Stimulated activated CD4-positive, alpha-beta T cell treated with anti-CD3 and anti-CD28 coated beads, Interleukin-1b, Interleukin-23, amount 100 ng/mL, for 1 hour (primary cell): ENCODE measurements at places on chromosomes 6 and 20.

DNA sequence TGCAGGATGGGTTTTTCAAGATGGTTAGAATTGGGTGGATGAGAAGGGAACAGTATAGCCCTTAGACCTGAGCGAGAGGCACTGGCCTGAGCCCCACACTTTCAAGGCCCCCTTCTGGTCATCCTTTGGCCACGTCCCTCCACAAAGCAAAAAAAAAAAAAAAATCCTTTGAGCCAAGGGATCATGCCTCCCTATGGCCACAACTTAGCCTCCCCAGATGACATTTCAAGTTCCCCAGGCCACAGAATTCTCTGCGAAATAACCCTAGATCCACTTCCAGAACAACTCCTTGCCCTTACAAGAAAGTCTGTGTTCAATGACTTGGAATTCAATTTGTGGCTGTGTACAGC is 30.4 kb downstream of the ELOVL2 start:
- no peak for DNase-seq

GRCh38 chr6:45126033-45126432 is 202.1 kb upstream of the RUNX2 start:
- no peak for DNase-seq

- no peak for DNase-seq
These were observed 12.9 kb downstream of the SLC13A3 start for GRCh38 chr20:46638134-46638897.

- no peak for DNase-seq
These were observed 18.0 kb downstream of the ATP9A start for GRCh38 chr20:51750037-51750769.

DNA sequence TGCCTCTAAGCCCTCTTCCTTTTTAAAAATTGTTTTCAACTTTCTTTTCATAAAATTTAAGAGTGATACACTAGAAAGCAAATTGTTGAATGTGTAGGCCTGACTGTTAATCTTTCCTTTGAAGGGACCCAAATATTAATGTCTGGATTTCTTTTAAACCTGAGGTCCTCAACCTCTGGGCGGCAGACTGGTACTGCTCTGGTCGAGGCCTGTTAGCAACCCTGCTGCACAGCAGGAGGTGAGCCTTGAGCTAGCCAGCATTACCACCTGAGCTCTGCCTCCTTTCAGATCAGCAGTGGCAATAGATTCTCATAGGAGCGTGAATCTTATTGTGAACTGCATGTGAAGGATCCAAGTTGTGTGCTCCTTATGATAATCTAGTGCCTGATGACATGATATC is 191.2 kb downstream of the MANEA start:
- no peak for DNase-seq

- DNase-seq = no peak
These were observed 114.1 kb upstream of the ADGRF1 start for GRCh38 chr6:47156196-47156595.

DNA sequence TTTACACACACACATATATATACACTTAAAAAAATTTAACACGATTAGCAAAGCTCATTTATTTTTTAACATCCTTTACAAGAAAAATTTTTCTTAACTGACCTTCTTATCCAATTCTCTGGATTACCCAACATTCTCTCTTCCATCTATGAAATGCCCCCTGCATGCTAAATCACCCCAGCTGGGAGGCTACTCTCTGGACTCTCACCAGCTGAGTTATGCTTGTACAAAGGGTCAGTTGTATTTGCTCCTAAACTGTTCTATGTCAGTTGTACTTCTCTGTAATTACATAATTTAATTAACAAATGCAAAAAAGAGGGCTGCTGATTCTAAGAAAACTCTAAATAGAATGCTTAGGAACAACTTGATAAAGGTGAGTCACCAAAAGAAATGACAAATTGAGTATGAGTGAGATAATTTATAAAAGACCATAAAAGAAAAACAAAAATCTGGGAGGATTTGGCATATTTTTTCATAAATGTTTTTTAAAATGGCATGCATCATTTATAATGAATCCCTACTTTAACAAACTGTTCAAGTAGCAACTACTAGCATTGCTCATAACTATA is 120.5 kb downstream of the KIF13A start:
- no peak for DNase-seq

- no peak for DNase-seq
These were observed 111.3 kb downstream of the BTBD9 start for GRCh38 chr6:38528196-38528965.

- no peak for DNase-seq
These were observed 5.5 kb downstream of the ANKEF1 start for GRCh38 chr20:10040070-10040975.

GRCh38 chr20:62220666-62221568 is 839 bp upstream of the HRH3 start:
- no peak for DNase-seq

- no peak for DNase-seq
These were observed 8.0 kb downstream of the MYLIP start for GRCh38 chr6:16136621-16137450.

- peak; percentile 29 for DNase-seq
These were observed 635 bp upstream of the TENT5A start for GRCh38 chr6:81752921-81753710.

DNA sequence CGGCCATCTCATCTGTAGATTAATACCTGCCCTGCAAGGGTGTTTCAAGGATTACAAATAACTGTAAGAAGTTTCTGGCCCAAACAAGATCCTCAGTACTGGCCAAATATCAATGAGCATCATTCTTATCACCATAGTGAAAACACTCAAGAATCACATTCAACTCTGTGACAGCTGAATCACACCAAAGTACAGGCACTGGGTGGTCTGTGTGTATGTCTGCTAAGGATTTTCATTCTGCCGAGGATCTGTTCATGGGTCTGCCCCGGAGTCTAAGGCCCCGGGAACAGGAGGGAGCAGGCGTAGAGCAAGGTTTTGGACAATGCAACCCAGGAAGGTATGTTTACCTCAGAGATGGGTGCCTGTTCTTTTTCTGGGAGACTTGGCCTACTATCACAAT is 110.5 kb downstream of the TRERF1 start:
- no peak for DNase-seq

DNA sequence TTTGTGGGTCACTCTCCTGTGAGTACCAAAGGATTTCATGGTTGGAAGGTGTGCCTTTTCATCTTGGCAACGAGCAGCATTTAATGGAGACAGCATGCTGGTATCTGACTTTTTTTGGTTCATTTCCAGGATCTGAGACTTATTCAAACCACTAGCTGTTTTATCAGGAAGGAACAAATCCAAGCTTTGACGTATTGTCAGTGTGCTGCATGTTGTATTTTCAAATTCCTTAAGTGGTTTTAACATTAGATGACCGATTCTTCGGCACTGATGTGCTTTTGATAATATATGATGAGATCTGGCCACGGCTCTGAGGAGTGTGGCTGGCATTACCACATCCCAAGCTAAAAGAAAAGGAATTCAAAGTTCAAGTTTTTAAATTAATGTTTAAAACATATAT is 6.4 kb downstream of the RMND1 start:
- DNase-seq = no peak

DNA sequence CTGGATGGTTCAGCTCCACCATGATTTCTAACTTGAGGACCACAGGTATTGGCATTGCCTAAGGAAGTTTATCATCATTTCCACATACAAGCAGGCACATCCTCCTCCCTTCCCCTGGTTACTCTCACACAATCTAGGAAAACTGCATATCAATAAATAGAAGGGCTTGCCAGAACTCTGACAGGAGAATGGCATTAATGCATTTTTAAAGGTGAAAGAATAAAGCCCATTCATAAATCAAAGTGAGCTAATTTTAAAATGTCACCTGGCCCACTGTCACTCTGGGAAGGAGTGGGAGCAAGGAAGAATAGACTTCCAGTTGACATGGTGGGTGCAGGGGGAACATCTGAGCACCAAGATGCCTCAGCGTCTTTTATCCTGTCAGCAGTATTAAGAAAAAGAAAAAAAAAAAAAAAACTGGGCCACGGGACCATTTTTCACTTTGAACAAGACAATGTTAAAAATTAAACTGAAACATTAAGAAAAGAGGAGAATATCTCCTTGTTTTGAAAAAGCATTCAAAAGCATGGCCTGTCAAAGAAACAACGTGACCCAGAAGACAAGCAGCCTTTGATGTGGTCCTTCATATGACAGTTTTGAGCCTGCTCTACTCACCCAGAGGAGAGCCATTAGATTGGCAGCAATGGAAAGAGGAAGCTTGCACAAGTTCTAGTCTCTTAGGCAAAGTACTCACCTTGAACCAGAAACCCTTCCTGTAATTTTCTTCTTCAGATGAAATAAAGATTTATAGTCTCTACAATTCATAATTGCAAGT is 39.3 kb upstream of the SMLR1 start:
- DNase-seq = no peak

DNA sequence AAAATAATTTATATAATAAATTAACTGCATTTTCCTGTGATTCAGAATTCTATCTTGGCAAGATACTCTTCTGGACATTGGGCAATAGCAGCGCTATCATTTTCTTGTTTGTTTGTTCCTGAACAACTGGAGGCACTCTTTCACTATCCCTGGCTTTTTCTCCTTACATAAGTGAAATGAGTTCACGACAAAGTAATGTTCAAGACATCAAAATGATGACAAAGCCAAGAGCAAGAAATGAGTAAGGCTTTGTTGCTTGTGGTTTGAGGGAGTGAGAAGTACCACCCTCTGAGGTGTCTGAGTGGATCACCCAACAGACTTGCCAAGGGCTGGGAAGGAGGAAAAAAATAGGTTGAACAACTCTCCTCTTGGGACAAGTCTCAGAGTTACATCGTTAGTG is 466.6 kb upstream of the JAG1 start:
- no peak for DNase-seq

DNA sequence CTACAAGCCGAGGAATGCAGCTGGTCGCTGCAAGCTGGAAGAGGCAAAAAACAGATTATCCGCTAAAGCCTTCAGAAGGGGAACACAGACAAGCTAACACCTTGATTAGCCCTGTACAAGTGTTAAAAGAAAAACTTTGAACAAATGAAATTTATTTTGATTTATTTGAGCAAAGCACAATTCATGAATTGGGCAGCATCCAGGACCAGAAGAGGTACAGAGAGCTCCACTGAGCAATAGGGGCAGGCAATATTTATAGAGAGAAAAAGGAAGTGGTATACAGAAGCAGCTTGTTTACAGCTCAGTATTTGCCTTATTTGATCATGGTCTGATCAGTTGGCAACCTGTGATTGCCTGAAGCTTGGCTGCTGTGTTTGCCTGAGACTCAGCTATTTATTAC is 17.6 kb downstream of the HLA-DOB start:
- no peak for DNase-seq

- no peak for DNase-seq
These were observed 6.1 kb downstream of the MMP24 start for GRCh38 chr20:35232575-35232974.

GRCh38 chr20:47509104-47509661 is 7.5 kb downstream of the NCOA3 start:
- no peak for DNase-seq

DNA sequence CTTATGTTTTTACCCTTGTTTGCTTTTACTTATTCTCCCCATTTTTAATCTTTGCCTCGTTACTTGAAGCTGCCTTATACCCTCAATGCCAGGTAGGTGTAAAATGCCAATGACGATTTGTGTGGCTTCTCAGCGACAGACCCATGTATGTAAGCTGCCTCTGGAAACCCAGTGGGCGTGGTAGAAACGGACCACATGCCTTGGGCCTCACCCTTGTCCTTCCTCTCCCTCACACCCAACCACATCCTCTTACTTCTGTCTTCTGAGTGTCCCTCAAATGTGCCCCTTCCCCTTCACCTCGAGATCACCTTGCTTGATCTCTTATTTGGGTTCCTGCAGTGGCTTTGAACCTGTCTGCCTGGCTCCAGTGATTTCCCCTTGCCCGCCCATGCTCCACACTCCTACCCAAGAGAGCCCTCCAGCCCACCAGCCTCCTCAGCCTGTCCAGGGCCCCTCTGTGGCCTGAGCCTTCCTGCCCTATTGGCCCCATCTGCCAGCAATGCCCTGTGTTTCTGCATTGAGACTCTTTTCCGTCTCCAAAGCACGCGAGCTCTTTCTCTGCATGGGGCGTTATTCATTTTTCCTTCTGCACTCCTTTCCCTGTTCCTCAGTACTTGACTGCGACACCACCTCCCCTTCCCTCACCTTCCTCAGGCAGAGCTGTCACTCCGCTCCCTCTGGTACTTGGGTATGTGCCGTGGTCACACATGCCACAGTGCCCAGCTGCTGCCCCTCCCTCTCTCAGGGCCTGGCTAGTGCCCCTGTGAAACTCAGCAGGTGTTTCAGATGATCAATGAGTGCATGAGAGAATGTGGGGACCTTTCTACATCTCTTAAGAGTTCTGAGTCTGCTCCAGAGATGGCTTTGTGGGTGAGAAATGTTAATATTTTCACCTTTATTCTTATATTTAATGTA is 115.4 kb downstream of the SLX4IP start:
- no peak for DNase-seq

DNA sequence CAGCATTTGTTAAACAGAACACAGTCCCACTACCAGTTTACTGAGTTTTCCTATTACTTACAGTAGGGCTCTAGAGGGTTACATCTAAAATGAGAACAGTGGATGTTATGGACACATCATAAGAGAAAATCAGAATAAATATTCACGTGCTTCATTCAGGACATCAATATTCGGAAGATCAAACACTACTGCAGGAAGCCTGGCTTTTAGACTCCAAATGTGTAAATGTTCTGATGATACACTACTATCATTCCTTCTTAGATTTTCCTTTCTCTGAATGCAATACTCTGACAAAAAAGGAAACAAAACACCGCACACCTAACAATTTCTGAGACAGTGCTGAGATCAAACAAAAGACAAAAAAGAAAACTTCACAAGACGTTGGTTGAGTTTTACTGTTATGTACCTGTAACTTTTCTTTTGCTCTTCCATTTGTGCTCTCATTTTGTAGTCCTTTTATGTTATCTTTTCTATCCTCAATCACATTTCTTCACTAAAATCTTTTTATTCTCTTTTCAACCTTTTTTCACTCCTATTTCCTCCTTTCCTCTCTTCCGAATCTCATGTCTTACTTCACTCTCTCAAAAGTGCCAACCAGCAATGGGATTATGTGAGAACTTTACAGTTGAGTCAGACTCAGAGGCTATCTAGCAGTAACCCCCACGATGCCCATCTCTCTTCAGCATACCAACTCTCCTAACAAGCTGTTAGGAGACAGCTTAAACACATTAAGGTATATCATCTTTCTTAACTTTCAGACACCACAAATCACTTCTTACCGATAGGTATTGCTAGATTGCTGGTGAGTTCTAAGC is 1.7 kb downstream of the FAM184A start:
- no peak for DNase-seq

DNA sequence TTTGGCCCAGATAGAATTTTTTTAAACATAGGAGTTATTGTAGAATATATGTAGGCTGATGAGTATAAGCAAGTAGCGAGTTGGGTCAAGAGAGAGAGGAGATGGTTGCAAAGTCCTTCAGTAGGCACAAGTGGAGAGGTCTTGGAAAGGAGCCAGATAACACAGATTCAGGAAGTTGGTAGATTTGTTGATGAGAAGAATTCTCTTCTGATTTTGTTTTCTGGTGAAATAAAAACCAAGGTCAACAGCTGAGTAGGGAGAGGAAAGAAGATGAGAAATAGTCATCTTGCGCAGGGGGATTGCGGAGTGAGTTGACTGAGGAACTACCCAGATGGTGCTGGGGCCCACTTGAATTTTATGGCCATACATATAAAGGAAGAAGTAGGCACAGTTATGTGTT is 17.4 kb upstream of the CD83 start:
- no peak for DNase-seq
